ENCODE measurements at places on chromosomes 4 and X. TPM values are rescaled to one million over a fixed set of nuclear protein-coding genes. Genes with fewer than 3 reads are reported as not detected.

Gene MAGEB6B
- total RNA-seq = not detected

Gene ADRA2C
- total RNA-seq = 0.35 TPM

Gene MAGEA2
- total RNA-seq = not detected

Gene ZIC3
- total RNA-seq = not detected

Gene DOCK11
- total RNA-seq = 4.0 TPM

Gene GABRA4
- total RNA-seq = not detected

- no peak for DNase-seq
These were observed 3.2 kb downstream of the RPS6KA3 start for GRCh38 chrX:20263474-20263873.

DNA sequence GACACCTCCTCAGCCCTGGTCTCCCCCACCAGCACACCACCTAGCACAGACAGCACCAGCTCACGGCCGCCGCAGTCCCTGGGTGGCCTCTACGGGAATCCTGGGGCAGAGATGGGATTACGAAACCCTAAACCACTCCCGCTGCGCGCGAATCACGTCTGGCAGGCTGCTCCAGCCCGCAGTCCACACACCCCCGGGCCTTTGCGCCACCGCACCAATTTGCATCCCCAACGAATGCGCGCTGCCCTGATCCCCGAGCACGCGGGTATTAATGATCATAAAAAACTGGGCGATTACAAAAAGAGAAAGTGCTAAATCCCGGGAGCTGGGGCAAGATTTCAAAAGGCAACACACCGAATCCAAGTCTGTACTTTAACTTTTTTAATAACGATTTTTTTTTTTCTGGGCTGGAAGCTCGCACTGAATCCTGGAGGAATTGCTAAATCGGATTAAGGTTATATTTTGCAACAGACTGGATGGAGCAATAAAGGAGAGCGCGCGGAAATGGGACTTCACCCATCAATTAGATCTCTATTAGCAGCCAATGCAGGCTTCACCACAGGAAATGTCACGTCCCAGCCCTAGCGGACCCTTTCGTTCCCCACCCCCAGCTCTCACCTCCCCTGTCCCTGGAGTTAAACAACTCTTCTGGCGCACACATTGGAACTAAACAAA lies 69.8 kb upstream of the TMEM33 start:
- DNase-seq = no peak

DNA sequence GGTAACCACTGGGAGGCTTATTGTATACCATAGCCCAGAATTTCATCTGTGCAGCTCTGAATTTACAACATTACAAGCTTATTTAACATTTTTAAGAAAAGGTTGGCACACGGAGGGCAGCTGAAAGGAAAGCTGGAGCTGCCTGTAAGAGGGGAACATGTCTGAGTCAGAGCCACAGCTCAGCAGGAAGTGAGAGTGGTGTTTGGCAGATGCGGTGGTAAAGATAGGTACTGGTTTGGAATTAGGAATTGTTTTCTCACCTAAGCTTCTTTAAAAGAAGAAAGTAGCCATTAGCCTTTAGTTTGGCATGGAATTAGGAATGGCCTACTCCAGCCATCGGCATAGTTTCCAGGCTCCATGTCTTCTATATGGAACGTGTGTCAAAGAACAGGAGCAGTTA lies 172.5 kb upstream of the ANXA3 start:
- no peak for DNase-seq

GRCh38 chr4:37993806-37994205 lies 33.6 kb downstream of the PTTG2 start:
- DNase-seq = no peak

- no peak for DNase-seq
These were observed 5.8 kb downstream of the ANOS1 start for GRCh38 chrX:8726031-8726652.

GRCh38 chr4:114626196-114626595 lies 27.6 kb downstream of the UGT8 start:
- no peak for DNase-seq

DNA sequence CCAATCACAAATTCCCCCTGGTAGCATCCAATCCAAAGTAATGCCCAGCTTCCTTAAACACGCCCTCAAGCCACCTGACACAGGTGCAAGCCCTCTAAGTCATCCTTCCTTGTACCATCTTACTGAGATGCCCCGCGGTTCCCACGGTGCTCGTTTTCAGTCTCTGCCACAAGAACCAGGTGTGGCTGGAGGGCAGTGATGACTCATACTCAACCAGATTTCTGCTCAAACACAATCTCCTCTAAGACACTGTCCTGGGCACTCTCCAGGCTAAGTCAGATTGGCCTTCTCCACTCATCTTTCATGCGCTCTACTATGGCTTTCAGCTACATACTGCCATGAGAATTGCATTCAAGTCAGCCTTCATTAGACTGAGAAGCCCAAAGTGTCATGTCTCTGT lies 3.5 kb downstream of the SH3KBP1 start:
- no peak for DNase-seq

DNA sequence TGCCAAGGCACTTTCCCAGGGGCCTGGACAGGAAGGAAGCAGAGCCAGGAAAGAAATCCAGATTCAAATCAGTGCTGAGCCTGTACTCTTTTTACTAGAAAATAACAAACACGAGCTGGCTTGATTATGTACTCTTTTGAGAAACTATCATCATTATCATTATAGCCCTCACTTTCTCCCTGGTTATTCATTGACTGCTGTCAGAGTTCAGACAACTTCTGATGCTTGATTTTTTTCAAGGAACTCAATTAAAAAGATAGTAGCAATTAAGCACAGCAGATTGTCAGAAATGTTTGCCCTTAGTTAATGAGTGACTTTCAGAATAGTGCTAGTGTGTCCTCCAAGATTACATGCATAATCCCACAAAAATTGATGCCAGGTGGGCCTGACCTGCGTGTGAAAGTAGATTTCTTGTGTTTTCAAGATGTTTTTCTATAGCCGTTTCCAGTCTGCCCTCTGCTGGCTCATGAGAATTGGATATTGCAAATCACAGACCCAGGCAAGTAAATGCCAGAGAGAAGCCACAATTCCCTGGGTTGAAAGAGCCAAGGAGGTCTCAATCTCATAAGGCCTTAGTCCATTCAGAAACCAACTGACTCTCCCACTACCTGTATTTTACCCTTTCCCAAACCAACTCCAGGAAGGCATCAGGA lies 14.3 kb upstream of the PNPLA4 start:
- no peak for DNase-seq

DNA sequence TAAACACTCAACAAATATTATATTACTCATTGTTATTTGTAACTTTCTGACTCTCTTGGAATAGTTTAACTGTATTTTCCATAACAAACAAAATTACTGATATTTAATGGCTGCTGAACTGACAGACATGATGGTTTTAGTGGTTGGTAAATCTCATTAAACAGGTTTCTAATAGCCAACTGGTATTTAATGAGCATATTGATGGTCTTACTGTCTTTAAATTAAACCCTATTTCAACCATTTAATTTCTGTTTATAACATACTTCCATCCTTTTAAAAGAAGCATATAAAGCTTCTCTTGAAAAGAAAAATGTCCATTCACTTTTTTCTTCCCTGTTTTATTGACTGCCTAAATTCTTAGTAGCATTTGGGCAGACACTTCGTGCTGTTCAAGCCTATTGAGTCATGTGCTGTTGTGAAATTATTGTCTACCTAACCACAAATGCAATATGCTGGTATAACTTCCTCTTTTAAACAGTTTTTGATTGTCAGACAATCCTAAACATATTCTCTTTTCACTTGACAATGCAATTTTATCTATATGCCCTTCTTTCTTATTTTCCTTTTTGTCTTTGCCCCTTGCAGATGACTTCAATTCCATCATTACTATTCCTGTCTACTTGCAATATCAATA lies 163.9 kb upstream of the SLC7A11 start:
- DNase-seq = no peak

DNA sequence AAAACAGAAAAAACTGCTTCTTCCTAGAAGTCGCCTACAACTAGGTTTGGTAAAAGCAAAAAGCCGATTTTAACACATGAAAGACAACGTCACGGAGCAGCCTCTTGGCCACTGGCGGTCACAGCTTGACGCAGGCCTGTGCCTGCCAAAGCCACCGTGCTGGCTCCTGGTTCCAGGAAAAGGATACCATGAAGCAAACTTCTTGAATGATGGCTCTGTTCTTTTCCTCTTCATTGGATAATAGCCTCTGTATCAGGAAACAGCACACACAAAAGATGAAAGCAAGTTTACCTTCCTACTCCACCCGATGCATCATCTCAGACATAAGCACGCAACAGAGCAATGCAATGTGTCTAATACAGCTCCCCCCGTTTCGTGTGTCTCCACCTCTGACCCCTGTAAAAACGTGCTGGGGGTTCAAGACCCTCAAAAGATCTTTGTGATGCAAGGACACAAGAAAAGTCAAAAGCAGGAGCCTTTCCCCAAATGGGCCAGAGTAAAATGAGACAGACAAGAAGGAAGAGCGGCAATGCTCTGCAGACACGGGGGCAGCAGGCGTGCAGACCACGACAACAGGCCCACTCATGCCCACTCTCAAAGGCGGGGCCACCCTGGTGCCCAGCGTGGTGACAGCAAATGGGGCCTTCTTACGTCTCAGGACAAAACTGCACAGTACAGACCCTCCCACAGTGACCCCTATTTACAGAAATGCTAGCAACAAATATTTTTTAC lies 19.4 kb downstream of the GAK start:
- DNase-seq = no peak

DNA sequence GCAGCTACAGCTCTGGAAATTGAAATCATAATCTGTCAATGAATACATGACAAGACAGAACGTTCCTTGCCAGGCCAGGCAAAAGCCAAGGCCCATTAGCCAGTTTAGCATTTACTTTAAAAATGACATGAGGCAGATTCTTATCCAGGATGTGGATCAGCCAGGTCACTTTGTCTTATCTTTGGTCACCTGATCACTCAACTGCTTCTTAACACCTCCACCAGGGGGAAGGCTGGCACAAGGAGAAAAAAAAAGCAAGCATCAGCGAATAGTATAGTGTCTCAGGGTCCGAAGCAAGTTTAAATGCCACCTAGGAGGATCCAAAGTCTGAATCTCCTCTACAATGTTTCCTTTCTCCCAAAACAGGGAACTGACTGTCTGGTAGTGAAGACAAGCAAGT lies 18.8 kb downstream of the ATP1B4 start:
- no peak for DNase-seq

GRCh38 chr4:78081541-78081940 lies 24.4 kb downstream of the FRAS1 start:
- no peak for DNase-seq

Measured in ovary (tissue), 10 donors.